ENCODE measurements at places on chromosomes 6 and 20.

GRCh38 chr20:19937218-19937617 lies 79.9 kb upstream of the NAA20 start:
- no peak for DNase-seq

- DNase-seq, result no peak
These were observed 339.5 kb upstream of the HSF2 start for GRCh38 chr6:122059918-122060317.

GRCh38 chr20:48659858-48660257 lies 167.9 kb downstream of the PREX1 start:
- DNase-seq, result no peak

DNA sequence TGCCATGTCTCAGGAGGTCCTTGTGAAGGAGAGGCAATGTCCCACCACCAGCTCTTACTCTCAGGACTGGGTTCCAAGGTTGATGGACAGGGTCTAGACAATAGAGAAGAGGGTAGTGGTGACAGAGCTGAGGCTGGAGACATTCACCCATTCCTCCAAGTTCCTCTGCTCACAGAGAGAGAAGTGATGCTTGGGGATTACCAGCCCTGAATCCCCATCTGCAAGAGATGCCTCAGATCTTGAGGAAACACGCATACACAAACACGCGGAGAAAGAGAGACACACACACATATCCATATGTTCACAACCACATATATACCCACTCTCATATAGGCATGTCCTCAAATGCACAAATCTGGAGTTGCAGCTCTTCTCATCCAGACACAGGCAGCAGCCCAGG lies 15.2 kb upstream of the CD83 start:
- DNase-seq, result no peak
